H1 (cell line): ENCODE measurements at places on chromosomes 2 and 18. TPM values are rescaled to one million over a fixed set of nuclear protein-coding genes. Genes with fewer than 3 reads are reported as not detected.

DNA sequence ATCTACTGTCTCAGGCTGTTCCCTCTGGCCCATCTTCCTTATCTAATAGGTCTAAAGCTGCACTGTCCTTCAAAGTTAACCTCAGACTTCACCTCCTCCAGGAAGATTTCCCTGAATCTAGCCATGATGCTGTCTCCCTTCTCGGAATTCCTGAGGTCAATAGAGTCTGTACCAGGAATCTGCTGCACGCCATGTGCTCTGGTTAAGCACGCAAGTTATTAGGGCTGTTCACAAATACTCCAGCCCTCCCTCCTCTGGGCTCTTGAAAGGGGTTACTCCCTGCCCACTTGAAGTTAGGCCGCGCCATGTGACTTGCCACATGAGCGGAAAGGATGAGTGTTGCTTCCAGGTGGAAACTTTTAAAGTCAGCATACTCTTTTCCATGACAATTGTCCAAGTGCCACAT, 43.6 kb downstream of the MCFD2 start:
- DNase-seq, result no peak

DNA sequence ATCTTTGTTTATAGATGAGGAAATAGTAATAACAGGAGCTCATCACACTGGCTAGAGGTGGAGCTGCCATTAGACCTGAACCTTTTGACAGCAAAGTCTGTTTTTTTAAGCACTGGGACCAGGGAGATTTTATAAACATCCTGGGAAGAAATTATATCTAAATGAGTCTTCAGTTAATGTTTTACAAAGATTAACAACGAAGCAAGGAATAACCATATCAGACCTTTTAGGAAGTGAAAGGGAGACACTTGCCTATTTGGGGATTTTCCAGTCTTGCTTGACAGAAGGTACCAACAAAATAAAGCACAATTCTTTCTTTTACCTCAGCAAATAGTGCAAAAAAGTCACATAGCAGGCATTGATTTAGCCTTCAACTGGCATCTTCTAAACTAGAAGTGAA, 777.0 kb downstream of the CPS1 start:
- DNase-seq, result no peak

TRIM43 gene
- polyA plus RNA-seq, result not detected in 2 replicates

KIF1A gene
- 61.3 and 83.2 TPM in 2 replicates for polyA plus RNA-seq

GRCh38 chr2:130728007-130728454, 839 bp upstream of the GPR148 start:
- DNase-seq, result no peak

GRCh38 chr2:209946539-209946938, 55.9 kb upstream of the RPE start:
- DNase-seq, result no peak

DNA sequence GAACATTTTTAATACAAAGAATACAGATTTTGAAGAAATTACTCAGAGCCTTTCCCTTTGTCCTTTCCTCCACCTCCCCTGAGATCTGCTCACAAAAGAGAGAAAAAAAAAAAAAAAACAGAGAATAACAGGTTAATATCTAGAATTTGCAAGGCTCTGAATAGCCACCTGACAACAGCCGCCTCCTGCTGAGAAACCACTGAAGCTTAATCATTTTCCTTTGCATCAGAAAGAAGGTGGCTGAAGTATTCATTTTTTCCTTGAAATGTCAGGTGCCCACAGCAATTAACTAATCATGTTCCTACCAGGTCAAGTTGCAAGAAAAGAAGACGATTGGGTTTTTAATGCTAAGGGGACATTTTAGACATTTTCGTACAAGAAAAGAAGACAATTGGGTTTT, 21.2 kb downstream of the CNTNAP5 start:
- no peak for DNase-seq

DNA sequence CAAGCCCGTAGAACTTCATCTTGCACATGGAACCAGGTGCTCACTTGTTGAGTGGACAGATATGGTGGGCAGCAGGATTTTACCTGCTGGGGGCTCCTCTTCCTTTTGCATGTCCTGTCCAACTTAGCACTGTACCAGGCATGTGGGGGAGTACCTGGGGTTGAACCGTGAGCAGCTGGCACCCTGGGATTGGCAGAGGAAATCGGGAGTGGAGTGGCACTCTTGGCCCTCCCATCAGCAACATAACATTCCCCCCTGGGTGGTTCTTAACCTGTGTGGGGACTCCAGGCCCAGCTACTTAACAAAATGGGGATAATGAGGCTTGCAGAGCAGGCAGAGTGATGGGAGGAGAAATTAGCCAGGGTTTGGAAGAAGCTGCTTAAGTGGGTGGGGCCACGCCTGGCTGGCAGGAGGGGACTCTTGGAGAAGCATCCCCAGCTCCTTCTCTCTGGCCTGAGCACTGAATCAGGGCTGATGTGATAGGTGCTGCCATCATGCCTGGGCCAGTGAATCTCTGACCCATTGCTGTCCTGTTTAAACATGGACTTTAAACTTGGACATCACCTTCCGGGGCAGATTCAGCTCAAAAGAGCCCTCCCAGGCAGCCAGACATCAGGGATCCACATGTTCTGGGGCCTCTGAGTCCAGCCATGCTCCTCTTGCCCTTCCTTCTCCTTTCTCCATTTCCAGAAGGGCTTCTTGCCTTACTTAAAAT, 15.5 kb downstream of the FOSL2 start:
- no peak for DNase-seq

DNA sequence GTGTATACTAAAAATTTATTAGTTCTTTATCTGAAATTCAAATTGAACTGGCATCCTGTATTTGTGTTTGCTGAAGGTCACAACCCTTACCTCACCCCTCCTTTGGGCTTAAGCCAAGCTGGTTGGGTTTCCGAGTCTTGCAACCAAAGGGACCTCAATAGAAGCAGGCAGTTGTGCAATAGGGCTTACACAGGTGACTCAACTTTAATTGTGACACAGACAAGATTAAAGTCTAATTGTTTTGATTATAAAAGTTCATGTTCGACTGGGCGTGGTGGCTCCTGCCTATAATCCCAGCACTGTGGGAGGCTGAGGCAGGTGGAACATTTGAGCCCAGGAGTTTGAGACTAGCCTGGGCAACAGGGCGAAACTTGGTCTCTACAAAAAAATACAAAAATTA, 71.5 kb downstream of the RAB31 start:
- no peak for DNase-seq

RPL31 gene
- polyA plus RNA-seq, result 904 and 1,463 TPM in 2 replicates

GRCh38 chr2:50895041-50895440, 136.9 kb downstream of the NRXN1 start:
- no peak for DNase-seq

- DNase-seq, result no peak
Observed at GRCh38 chr2:162067596-162067995, 6.4 kb downstream of the DPP4 start.

PER2 gene
- polyA plus RNA-seq, result 0.91 and 0.99 TPM in 2 replicates

ALK gene
- 0.02 and 0.08 TPM in 2 replicates for polyA plus RNA-seq
